ENCODE measurements at places on chromosomes 2 and 18. TPM values are rescaled to one million over a fixed set of nuclear protein-coding genes. Genes with fewer than 3 reads are reported as not detected.

The ZNF385B gene
- not detected for total RNA-seq

The CIB4 gene
- not detected for total RNA-seq

The OSR1 gene
- 21.4 TPM for total RNA-seq

The ZNF397 gene
- 10.5 TPM for total RNA-seq

The CHST10 gene
- 8.6 TPM for total RNA-seq

The SCYGR6 gene
- not detected for total RNA-seq

The MAPRE3 gene
- 2.8 TPM for total RNA-seq

The CXCR1 gene
- not detected for total RNA-seq

The TEKT4 gene
- total RNA-seq = not detected

The ZAP70 gene
- total RNA-seq = not detected

The PROM2 gene
- total RNA-seq = under 0.01 TPM

The PARD6G gene
- total RNA-seq = 2.8 TPM

The PFN4 gene
- 0.28 TPM for total RNA-seq

The C2orf78 gene
- not detected for total RNA-seq

The DNAH7 gene
- total RNA-seq = 0.19 TPM

The NYAP2 gene
- not detected for total RNA-seq

The EPB41L3 gene
- 24.0 TPM for total RNA-seq

The ERFE gene
- 2.8 TPM for total RNA-seq

The PAIP2B gene
- 0.58 TPM for total RNA-seq

The RAX gene
- not detected for total RNA-seq

The SERPINB5 gene
- total RNA-seq = under 0.01 TPM

The MOGAT1 gene
- total RNA-seq = not detected

The CNGA3 gene
- not detected for total RNA-seq

The HOXD12 gene
- not detected for total RNA-seq

The PJVK gene
- 0.77 TPM for total RNA-seq

The NRP2 gene
- total RNA-seq = 9.2 TPM

The POTEC gene
- under 0.01 TPM for total RNA-seq

The SCN9A gene
- 22.0 TPM for total RNA-seq

The RSAD2 gene
- 0.85 TPM for total RNA-seq

The FBXO15 gene
- 0.38 TPM for total RNA-seq

The FBXO48 gene
- 0.28 TPM for total RNA-seq

The TUBA4B gene
- total RNA-seq = not detected

The ACMSD gene
- 0.28 TPM for total RNA-seq

Measured in regular cardiac myocyte (primary cell).